ENCODE measurements at places on chromosomes 7 and 10. TPM values are rescaled to one million over a fixed set of nuclear protein-coding genes. Genes with fewer than 3 reads are reported as not detected.

GRCh38 chr10:127935071-127935561 is 28.2 kb downstream of the PTPRE start:
- DNase-seq: no peak

DNA sequence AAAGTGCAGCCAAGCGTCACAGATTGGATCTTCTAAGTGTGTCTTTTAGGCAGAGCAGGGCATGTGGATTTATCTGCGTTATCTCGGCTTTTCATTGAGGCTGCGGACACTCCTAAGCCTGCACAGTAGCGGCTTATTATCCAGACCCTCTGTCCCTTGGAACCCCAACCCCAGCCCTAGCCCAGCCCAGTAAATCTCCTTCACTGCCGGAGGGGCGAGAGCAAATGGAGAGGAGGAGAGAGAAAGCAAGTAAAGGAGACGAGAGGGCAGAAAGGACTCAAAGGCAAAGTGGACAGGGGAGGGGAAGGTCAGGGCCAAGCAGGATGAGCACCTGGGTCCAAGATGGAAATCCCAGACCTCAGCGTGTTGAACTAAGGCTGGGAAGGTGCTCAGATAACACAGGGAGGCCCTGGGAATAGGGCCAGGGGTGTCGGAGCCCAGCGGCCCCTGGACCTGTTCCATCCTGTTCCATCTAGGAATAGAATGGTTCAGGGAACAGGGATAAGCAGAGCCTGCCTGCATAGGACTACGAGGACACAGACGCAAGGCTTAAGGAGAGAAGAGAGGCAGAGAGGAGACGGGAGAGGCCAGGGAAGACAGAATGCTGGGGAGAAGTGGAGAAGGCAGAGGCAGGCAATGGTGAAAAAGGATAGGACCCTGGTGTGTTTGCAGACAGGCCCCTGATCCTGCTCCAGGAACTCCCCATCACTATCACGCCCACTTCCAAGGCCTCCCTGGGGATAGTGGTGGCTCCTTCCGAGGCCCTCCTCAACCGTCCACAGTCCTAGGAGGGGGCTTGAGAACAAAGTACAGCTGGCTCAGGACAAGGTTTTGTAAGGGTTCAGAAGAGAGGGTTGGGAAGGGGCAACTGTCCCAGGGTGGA is 99.6 kb downstream of the CHST15 start:
- no peak for DNase-seq

GRCh38 chr7:292826-293225 is 2.9 kb downstream of the FOXL3 start:
- DNase-seq: no peak

GRCh38 chr7:142000244-142000643 is 4.6 kb downstream of the MGAM start:
- no peak for DNase-seq

DNA sequence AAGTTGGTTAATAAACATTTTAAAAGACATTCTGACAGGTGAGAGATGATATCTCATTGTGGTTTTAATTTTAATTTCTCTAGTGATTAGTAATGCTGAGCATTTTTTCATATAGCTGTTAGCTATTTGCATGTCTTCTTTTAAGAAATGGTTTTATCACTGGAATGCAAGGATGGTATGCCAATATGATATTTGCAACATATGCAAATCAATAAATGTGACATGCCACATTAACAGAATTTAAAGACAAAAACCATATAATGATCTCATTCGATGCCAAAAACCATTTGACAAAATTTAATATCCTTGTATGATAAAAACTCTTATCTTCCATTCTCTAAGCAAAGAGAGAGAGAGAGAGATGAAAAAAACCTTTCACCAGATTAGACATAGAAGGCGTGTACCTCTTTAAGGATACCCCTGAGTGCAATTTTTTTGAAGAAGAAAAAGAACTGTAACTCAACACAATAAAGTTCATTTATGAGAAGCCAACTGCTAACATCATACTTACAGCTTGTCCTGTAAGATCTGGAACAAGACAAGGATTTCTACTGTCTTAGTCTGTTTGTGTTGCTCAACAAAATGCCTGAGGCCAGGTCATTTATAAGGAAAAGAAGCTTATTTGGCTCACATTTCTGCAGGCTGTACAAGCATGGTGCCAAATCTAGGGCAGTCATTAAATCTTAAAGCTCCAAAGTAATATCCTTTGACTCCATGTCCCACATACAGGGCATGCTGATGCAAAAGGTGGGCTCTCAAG is 39.7 kb upstream of the ZMYND11 start:
- no peak for DNase-seq

ARHGEF5 gene
- total RNA-seq: 0.82 TPM

ANKRD61 gene
- total RNA-seq: under 0.01 TPM

DNA sequence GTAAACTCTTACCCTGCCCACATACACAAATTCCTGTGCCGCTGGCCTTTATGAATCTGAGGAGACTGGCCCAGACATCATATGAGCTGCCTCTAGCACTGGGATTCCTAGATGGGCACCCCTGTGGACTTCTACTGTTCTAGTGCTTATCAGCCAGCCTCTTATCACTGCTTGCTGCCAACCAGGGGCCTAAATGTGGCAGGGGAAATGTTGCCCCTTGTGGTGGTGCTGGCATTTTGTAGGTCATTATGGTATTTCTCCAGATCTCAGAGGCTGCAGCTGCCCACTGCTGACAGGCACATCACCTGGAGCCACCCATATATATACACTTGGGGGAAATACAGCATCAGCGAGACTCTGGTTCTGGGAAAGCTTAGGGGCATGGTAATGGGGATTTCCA is 5.4 kb downstream of the SFR1 start:
- DNase-seq: no peak

GRCh38 chr7:45215601-45216062 is 58.0 kb downstream of the RAMP3 start:
- no peak for DNase-seq

- DNase-seq: no peak
Observed at GRCh38 chr10:106519376-106520030, 645.0 kb downstream of the SORCS1 start.

GRCh38 chr10:90845726-90846125 is 12.1 kb downstream of the HTR7 start:
- no peak for DNase-seq

- no peak for DNase-seq
Observed at GRCh38 chr10:89283936-89284475, 17.8 kb upstream of the IFIT2 start.

CCL24 gene
- total RNA-seq: not detected

LRRC17 gene
- total RNA-seq: 15.5 TPM

GRCh38 chr10:79203833-79204232 is 135.1 kb downstream of the ZMIZ1 start:
- no peak for DNase-seq

DNA sequence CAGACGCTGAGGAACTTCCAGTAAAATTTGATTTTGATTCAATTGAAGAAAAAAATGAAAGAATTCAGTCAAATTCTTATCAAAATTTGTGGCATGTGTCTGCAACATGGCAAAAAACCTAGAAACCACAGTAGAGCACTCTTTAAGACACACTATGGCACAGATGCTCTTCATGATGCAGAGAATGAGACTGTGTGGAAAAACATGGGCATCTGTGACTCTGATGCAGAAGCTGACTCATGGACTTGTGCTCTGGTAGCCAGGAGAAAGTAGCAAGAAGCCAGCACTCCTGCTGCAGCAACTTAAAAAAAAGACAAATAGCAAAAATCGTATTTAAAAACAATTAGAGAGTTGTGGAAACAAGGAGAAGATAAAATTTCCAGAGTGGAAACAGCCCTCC is 8.9 kb upstream of the KCNK18 start:
- DNase-seq: no peak

DNA sequence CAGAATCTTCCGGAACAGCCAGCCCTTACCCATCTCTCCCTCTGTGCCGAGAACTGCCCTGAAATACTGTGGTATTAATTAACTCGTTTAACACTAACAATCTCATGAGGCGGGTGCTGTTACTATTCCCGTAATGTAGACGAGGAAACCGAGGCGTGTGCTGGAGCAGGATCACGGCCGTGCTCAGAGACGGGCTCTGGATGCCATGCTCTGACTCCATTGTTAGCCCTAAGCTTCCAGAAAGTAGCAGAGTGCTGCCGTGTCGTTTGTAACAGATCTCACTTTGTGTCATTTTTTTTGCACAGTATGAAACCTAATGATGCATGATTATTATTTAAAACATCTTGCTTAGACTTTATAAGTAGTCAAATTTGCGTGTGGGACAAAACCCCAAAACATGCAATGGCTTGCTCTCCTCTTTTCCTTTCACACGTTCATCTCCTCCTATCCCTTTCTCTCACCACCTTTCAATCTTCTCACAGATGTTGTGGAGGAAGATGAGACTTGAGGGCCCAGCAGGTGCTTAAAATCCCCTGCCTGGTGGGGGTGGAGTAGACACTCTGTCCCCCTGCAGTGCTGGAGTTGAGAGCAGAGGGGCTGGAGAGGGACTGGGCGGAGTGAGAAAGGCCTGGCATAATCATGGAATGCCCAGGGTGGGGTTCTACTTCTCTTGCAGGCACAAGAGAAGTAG is 482 bp upstream of the ACTR3C start:
- DNase-seq: no peak
